ENCODE measurements at places on chromosomes 11 and 22. TPM values are rescaled to one million over a fixed set of nuclear protein-coding genes. Genes with fewer than 3 reads are reported as not detected.

LRRC55 gene
- not detected for total RNA-seq

TSGA10IP gene
- not detected for total RNA-seq

B3GAT1 gene
- total RNA-seq = 0.16 TPM

BDNF gene
- 0.44 TPM for total RNA-seq

TMPRSS4 gene
- not detected for total RNA-seq

TP53AIP1 gene
- 0.33 TPM for total RNA-seq

AIP gene
- 66.4 TPM for total RNA-seq

ROM1 gene
- 11.5 TPM for total RNA-seq

PTDSS2 gene
- 53.7 TPM for total RNA-seq

FERMT3 gene
- 17.4 TPM for total RNA-seq

LMO1 gene
- total RNA-seq = not detected

IGSF9B gene
- total RNA-seq = 4.5 TPM

OR52A1 gene
- total RNA-seq = not detected

OR2D2 gene
- 0.44 TPM for total RNA-seq

IFITM10 gene
- total RNA-seq = 14.0 TPM

RAB1B gene
- 98.2 TPM for total RNA-seq

SCGB1D2 gene
- total RNA-seq = 476 TPM

ARHGEF17 gene
- total RNA-seq = 54.7 TPM

OR51B2 gene
- 1.6 TPM for total RNA-seq

TMEM41B gene
- total RNA-seq = 38.0 TPM

CHADL gene
- total RNA-seq = 1.4 TPM

AGBL2 gene
- 3.2 TPM for total RNA-seq

HBE1 gene
- not detected for total RNA-seq

CCDC87 gene
- not detected for total RNA-seq

SHISA8 gene
- not detected for total RNA-seq

TREH gene
- not detected for total RNA-seq

ZNF280A gene
- not detected for total RNA-seq

MPEG1 gene
- 13.2 TPM for total RNA-seq

MRGPRE gene
- total RNA-seq = not detected

OR8G5 gene
- total RNA-seq = not detected

ELF5 gene
- total RNA-seq = not detected

MMP8 gene
- total RNA-seq = not detected

APOBEC3B gene
- 0.33 TPM for total RNA-seq

ARVCF gene
- total RNA-seq = 44.2 TPM

OR52H1 gene
- 1.8 TPM for total RNA-seq

TMPRSS13 gene
- total RNA-seq = 12.5 TPM

Data from breast epithelium (tissue), 4 donors.